ENCODE measurements at places on chromosomes 16 and 17. TPM values are rescaled to one million over a fixed set of nuclear protein-coding genes. Genes with fewer than 3 reads are reported as not detected.

GRCh38 chr16:52068447-52069074 lies 478.4 kb downstream of the TOX3 start:
- DNase-seq = peak; percentile 27

GRCh38 chr16:52758473-52758855 lies 211.5 kb upstream of the TOX3 start:
- no peak for DNase-seq

DNA sequence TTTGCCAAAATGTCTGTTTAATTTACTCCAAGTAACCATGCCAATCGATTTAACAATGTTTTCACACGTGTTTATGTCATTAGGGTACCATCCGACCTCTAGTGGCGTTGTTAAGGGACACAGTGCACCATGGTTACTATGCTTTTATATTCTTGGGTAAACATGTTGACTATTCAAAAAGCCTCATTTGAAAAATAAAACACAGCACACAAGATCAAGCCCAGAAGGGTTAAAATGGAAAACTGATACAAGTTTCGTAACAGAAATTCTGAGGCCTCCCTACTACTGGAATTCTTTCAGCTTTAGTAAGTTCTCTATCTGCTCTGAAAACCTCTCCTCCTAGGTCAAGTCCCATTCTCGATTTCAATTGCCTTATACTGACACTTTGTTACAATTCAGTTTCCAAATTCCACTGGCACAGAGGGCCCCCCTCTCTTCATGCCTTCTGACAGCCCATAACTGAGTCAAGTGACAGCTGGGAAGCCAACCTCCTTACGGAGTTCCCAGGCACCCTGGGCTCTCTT lies 2.1 kb downstream of the CFAP20 start:
- DNase-seq = no peak

GRCh38 chr17:19384723-19385391 lies 2.1 kb downstream of the MFAP4 start:
- DNase-seq = no peak

GRCh38 chr16:4931381-4931780 lies 5.6 kb downstream of the PPL start:
- DNase-seq = no peak

DNA sequence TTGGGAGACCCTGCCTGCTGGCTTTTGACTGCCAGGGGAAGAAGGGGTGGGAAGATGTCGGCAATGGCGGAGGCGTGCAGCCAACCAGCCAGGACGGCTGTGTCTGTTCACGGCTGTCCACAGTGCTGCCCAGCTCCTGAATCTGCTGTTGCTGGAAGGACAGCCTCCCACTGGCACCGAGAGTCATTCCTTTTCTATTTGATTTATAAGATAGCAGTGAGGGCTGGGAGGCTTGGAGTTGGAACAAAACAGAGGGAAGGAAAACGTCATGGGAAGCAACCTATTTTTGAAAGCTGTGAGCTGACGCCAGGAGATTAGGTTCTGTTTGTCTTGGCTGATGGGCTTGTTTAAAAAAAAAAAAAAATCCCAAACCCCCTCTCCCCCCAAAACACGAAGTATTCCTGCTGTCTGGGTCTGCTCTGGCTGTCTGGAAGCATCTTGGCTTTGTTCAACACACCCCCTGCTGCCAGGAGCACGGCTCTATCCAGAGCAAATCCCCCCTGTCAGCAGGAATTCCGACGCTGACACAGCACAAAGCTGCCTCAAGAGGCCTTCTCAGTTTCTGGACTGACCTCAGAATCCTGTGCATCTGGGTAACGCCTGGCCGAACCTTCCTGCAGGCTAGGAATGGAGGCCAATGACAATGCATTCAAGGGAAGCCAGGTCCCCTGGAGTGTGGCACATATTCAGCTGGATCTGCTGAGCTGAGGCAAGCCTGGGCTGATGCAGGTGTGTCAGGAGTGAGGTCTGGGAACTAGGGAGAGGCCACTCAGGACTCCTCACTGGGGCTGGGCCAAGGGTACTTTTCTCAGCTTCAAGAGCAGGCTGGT lies 41.0 kb upstream of the SREBF1 start:
- DNase-seq = no peak

GRCh38 chr17:35795007-35795870 lies at the start of gene MMP28:
Gene MMP28 (minus strand): TSS chr17:35795641. CDS start chr17:35795377, 264 bp downstream.
- no peak for DNase-seq

DNA sequence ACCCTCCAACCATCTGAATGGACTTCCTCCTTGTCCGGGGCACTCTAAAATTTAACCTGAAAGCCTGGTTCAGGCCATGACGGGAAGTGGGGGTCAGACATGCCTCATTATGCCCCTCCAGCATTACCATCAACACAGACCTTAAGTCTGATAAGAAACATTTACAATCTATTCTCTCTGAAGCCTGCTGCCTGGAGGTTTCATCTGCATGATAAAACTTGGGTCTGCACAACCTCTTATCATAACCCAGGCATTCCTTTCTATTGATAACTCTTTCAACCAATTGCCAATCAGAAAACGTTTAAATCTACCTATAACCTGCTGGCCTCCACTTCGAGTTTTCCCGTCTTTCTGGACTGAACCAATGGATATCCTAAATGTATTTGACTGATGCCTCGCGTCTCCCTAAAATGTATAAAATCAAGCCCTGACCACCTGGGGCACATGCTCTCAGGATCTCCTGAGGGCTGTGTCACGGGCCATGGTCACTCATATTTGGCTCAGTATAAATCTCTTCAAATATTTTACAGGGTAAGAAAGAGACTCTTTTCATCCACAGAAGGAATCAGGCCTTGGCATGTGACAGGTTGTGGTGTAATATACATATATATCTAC lies 45.6 kb downstream of the LYRM1 start:
- no peak for DNase-seq

GRCh38 chr17:19743101-19744100 lies 4.7 kb downstream of the ALDH3A1 start:
- DNase-seq = no peak

- no peak for DNase-seq
Measured at GRCh38 chr16:867421-868385, 67.2 kb upstream of the GNG13 start.

GRCh38 chr17:5888811-5889210 lies 181.4 kb upstream of the WSCD1 start:
- DNase-seq = no peak

DNA sequence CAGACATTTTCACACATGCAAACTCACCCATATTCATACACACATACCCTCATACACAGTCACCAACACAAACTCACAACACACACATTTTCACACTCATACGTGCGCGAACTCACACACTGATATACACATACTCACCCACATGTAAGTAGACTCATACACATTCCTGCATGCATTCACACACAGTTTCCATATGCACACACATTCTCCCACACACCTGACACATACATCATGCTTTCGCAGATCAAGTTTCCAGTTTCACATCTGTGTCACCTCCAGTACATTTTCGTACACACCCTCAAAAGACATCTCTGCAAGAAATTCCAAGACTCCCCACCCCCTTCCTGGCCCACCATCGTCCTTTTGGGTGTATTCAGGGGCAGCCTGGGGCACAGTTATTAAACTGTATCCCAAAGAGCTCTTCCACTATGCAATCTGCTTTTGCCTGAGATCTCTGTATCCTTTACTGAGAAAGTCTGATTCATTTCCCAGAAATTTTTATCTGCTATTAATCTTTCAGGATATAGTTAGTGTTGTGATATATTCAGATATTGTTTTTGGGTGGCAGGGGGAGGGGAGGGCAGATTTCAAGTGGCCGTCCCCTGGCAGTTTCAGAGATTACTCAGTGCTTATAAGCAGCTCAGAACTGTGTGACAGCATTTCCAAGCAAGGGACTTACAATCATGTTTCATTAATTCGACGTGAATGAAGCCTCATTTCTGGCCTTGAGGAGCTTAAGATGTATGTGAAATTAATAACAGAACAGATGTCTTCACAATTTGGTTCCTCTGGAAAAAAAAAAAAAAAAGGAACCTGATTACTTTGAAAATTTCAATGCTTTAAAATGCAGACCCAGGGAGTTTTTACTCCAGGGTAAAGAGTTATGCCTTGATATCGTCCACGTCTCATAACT lies 35.3 kb upstream of the MMP2 start:
- DNase-seq = no peak

GRCh38 chr16:49348408-49349176 lies 25.0 kb upstream of the C16orf78 start:
- DNase-seq = no peak

DNA sequence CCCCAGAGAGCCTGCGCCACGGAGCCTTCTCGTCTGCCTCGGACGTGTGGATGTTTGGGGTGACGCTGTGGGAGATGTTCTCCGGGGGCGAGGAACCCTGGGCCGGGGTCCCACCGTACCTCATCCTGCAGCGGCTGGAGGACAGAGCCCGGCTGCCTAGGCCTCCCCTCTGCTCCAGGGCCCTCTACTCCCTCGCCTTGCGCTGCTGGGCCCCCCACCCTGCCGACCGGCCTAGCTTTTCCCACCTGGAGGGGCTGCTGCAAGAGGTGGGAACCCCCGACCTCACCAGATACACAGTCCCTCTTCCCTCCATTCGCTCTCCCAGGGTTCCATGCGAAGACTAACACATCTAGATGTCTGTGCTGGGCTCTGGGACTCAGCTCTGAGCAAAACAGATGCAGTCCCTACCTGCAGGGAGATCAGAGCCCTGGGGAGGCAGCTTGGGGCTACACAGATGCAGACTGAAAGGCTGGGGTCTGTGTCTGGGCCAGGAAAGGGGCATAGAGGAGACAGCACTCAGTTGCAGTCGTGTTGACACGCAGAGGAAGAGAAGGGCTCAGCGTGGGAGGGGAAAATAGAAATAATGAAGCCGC lies 3.7 kb downstream of the TNK1 start:
- no peak for DNase-seq

DNA sequence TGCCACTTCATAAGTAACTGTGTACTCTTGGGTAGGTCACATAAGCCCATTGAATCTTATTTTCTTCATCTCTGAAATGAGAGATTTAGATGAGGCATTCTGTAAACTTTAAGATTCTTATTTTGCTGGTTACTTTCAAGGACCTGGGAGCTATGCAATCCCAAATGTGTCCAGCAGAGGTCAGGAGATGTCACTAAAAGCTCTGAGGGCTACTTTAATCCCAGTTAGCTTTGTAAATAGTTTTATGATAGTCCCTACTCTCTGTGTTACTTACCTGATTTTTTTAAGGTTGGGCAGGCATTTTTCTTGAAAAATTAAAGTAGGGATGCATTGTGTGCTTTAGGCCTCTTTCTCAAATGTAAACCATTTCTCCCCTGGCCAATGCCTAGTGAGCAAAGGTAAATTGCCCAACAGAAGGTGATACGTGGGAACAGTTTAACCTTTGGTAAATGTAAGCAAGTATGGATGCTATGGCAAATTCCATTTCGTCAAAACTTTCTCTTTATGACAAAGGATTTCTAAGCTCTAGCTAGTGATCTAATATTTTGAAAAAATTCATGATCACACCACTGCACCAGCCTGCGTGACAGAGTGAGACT lies 57.1 kb upstream of the WSB1 start:
- DNase-seq = peak; percentile 74

CDH13 gene
- 1.1 TPM for total RNA-seq

FOXN1 gene
- not detected for total RNA-seq

TMC5 gene
- total RNA-seq = not detected

CIAO3 gene
- total RNA-seq = 45.9 TPM

ACAP1 gene
- 1.3 TPM for total RNA-seq

SRCIN1 gene
- 8.4 TPM for total RNA-seq
